ENCODE measurements at places on chromosomes 1 and 21.

GRCh38 chr1:236753516-236753915 is 41.6 kb upstream of the MTR start:
- H3K36me3 ChIP-seq = no peaks in the 10 kb centered on the region
- DNase-seq = peak; percentile 35
- no peaks in the 10 kb centered on the region for H3K27me3 ChIP-seq
- no peak overlapping the region for H3K4me3 ChIP-seq

DNA sequence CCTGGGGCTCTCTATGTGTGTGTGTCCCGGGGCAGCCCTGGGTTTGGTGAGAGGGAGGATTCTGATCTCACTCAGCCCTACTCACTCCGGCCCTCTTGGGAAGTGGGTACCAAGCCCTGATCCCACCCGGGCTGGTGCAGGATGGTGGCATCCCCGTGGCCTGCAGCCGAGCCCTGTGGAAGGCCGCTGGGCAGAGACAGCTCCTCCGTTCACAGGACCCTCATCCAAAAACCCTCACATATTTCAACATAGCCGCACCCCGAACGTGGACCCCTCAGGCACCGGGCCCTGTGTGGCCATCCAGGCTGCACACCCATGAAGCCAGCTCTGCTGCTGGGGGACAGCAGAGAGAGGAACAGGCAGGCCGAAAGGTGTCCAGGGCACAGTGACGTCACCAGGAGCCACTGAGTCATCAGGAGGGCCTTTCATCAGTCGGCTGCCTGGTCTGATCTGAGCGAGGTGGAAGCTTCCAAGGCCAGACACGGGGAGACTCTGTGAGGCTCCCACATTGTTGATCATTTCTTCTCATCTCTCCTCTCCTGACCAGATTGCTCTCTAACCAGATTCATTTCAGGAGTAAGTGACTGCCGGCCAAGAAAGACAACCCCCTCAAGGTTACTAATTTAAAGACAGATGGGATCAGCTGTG is 16.2 kb upstream of the GPR157 start:
- no peak overlapping the region for H3K4me3 ChIP-seq
- no peak for DNase-seq
- no peaks in the 10 kb centered on the region for H3K36me3 ChIP-seq
- H3K27me3 ChIP-seq = no peaks in the 10 kb centered on the region
- H3K27ac ChIP-seq = no peak overlapping the region

GRCh38 chr1:204366759-204367158 is 7.0 kb upstream of the PLEKHA6 start:
- peak; percentile 35 for DNase-seq
- no peaks in the 10 kb centered on the region for H3K36me3 ChIP-seq

- no peak overlapping the region for H3K27ac ChIP-seq
- no peaks in the 10 kb centered on the region for H3K4me1 ChIP-seq
- DNase-seq = no peak
- H3K4me3 ChIP-seq = no peak overlapping the region
- no peaks in the 10 kb centered on the region for H3K27me3 ChIP-seq
- H3K36me3 ChIP-seq = peaks cover 29% of the 10 kb centered on the region
Observed at GRCh38 chr21:40099809-40100208, 232.6 kb downstream of the PCP4 start.

GRCh38 chr1:156308078-156308477 is 9.0 kb upstream of the VHLL start:
- H3K27ac ChIP-seq = no peak overlapping the region
- H3K27me3 ChIP-seq = no peaks in the 10 kb centered on the region
- peaks cover 26% of the 10 kb centered on the region for H3K36me3 ChIP-seq
- no peaks in the 10 kb centered on the region for H3K4me1 ChIP-seq

DNA sequence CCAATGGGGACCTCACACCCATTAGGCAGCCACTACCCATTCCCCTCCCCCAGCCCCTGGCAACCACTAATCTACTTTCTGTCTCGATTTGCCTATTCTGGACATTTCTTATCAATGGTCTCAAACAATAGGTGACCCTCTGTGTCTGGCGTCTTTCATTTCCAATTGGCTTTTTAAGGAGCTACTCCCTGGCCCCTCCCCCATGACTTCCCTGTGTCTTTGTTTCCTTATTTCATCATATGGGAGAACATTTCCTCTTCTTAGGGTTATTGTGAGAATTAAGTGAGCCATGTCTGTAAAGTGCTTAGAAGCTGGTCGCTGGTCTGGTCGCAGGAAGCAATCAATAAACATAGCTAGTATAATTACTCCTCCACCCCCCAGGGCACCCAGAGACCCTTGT is 80.9 kb downstream of the SPSB1 start:
- no peak for DNase-seq
- no peaks in the 10 kb centered on the region for H3K27me3 ChIP-seq
- H3K4me3 ChIP-seq = no peak overlapping the region

DNA sequence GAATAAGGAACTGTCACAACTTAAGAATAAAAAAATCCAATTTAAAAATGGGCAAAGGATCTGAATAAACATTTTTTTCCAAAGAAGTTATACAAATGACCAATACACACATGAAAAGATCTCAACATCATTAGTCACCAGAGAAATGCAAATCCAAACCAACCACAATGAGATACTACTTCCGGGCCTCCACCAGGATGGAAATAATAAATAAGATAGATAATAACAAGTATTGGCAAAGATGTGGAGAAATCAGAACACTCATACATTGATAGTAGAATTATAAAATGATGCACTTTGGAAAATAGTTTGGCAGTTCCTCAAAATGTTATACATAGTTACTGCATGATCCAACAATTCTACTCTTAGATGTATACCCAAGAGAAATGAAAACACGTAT is 18.7 kb downstream of the ZSWIM5 start:
- H3K4me1 ChIP-seq = no peaks in the 10 kb centered on the region
- DNase-seq = no peak
- H3K36me3 ChIP-seq = no peaks in the 10 kb centered on the region
